ENCODE measurements at places on chromosomes 2 and 18.

GRCh38 chr18:78774741-78775141, 204.9 kb upstream of the SALL3 start:
- no peak for DNase-seq

DNA sequence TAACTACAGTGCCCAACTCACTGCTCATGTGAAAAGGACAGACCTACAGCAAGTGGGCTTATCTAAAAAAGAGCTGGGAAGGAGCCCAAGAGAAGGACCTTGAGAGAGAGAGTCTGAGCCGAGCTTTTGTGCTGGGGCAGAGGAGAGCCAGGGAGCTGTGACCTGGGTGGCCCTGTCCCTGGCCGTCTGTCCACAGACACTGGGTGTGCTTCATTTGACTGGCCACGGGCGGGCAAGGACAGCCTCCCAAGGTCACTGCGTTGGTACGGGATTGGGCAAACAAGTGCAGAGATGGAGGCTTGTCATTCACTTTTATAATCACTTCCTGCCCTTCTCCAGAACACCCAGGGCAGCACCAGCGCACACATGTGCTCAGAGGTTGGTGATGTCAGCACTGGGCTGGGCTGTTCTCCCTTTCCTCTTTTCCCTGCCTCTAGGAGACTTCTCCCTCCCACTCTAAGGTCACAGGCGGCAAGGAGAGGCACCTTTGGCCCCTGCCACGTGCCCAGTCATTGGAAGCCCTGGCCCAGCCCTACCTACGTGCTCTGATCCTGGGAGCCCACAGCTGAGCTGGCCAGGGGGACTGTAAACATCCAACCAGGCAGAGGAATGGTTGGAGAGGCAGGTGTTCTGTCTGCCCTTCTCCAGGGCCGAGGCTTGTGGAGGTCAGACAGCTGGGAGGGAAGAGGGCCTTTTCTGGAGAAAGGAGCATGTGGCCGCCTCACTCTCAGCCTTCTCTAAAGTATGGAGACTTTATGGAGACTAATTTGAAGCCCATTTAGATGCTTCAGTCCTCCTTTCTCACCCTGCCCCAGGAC, 6.4 kb upstream of the PSD4 start:
- DNase-seq = no peak

DNA sequence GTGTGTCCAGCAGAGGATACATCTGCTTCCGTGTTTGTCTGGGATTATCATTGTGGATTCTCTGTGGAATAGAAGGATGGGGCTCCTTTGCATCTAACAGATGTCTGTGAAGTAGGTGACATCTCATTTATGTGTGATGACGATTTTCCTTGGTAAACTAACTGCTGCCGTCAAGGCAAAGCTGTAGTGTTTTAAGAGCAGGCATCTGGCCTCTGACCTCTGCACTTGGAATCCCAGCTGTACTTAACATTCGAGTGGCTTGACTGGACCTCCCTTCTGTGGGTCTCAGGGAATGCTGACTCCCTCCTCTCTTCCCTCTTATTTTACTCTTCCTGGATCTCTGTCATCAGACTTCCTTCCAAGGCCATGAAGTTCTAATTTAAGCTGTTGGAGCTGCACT, 56.4 kb downstream of the DCDC2C start:
- no peak for DNase-seq

DNA sequence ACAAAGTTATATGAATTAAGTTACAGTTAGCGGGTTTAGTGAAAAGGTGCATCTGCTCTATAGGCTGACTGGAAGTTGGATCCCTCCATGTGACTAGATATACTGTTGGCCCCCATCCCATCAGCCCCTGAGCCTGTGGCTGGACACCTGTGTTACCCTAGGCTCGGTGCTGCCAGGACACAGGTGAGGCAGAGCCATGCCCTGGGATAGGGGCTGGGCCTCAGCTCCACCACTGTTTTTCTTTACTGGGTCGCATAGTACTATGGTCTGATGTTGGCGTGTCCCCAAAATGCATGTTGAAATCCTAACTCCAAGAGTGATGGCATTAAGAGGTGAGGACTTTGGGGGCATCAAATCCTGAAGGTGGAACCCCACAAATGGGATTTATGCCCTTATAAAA, 638.6 kb upstream of the ID2 start:
- no peak for DNase-seq

- DNase-seq = peak; percentile 8
Measured at GRCh38 chr18:6482198-6482977, 67.7 kb upstream of the L3MBTL4 start.

DNA sequence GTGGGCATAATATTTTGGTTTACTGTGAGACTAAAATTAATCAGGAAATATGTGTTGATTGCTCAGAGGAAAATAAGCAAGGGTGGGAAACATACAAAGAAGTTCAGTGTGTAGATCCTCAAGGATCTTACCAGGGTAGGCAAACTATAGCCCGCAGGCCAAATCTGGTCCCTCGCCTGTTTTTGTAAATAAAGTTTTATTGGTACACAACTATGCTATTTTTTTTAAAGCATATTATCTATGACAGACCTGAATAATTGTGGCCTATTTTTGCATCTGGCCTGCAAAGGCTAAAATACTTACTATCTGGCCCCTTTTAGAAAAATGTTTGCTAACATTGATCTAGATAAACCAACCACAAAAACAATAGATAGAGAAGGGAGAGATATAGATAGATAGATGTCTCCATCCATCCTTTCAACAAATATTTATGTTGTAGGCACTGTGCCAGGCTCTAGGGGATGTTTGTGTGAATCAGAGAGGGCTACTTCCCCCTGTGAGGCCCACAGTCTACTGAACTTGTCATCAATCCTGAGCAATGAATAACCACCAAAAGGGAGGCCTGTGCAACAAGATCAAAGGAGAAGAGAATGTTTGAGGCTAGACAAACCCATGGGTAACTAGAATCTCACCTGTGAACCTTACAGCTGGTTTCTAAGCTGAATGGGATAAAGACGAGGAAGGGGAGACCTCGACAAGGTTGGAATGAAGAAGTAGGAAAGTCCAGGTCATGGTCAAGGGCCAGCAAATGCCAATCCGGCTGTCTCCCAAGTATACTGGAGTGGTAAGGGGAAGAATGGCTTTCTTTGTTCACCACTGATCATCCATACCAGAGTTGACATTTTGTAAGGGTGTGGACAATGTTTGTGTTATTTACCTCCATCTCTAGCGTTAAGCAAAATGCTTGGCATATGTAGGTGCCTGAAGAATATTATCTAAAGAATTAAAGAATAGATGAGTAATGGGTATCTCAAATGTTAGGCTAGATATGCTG, 23.6 kb downstream of the ALPK2 start:
- peak; percentile 43 for DNase-seq

GRCh38 chr2:206530727-206531126, 87.4 kb downstream of the ADAM23 start:
- no peak for DNase-seq

GRCh38 chr2:88606371-88607030, 20.8 kb downstream of the EIF2AK3 start:
- DNase-seq = no peak

GRCh38 chr18:11850821-11851145, 430 bp upstream of the CHMP1B start:
- DNase-seq = no peak

- no peak for DNase-seq
Measured at GRCh38 chr18:46488471-46489213, 168.4 kb downstream of the LOXHD1 start.

GRCh38 chr2:58137221-58137620, 90.6 kb downstream of the VRK2 start:
- no peak for DNase-seq

DNA sequence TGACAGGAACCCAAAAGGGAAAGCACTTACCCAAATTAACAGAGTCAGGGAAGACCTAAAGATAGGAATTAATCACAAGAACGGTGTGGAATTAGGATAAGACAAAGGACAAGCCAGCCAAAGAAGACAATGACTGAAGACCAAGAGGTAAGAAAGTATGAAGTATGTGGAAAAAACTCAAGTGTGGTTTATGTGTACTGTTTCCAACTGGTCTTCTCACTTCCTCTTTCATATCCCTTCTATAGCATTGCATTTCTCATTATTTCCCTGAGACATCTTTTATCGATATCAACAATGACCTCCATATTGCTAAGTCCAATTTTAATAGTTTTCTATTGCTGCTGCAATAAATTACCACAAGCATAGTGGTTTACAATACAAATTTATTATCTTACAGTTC, 313.5 kb upstream of the SLC39A10 start:
- no peak for DNase-seq

DNA sequence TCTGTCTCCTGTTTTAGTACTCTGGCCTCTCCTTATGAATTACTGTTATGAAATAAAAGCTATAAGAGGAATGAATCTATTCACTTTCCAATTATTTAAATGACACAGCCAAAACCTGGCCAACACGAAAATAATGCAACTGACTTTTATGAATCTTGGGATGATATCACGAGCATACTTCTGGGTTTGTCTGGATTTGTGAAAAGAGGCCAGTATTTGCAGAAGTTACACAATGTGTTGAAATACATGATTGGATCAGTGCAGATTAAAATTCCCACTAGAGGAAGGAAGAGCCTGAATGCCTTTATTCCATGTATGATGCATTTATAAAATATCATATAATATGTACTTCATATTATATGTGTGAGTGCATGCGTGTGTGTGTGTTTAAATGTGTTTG, 418.2 kb downstream of the GRB14 start:
- no peak for DNase-seq

- peak; percentile 83 for DNase-seq
Measured at GRCh38 chr18:45962461-45962860, 4.7 kb downstream of the EPG5 start.

DNA sequence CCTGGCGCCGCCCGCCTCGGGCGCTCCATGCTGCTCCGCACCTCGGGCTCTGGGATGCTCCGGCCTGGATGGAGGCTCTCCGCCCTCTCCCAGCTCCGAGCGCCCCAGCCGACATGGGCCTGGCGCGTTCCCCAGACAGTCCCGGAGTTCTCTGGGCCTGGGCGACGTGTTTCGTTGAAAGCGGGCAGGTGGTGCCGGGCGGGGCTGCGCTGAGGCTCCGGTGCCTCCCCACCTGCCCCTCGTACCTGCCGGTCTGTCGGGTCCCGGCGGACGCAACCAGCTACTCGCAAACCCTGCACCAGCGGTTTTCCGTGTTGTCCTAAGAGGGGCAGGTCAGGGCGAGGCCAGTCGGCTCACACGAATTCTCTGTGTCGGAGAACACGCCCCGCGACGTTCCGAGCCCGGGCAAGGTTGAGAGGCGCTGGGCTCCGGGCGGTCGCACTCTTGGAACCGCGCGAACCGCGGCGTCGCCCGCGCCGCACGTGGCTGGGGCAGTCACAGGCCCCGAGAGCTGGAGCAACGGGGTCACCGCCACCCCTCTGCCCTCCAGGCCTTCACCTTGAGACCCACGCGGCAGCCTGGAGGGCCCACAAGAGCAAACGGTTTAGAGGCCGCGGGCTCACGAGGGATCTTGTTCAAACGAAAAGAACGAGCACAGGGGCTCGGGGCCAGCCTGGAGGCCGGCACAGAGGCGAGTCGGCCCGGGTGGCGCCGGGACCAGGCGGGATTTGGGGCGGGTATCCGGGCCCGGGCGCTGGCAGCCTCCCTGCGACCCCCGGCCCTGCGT, 4.2 kb upstream of the SIX2 start:
- DNase-seq = no peak

DNA sequence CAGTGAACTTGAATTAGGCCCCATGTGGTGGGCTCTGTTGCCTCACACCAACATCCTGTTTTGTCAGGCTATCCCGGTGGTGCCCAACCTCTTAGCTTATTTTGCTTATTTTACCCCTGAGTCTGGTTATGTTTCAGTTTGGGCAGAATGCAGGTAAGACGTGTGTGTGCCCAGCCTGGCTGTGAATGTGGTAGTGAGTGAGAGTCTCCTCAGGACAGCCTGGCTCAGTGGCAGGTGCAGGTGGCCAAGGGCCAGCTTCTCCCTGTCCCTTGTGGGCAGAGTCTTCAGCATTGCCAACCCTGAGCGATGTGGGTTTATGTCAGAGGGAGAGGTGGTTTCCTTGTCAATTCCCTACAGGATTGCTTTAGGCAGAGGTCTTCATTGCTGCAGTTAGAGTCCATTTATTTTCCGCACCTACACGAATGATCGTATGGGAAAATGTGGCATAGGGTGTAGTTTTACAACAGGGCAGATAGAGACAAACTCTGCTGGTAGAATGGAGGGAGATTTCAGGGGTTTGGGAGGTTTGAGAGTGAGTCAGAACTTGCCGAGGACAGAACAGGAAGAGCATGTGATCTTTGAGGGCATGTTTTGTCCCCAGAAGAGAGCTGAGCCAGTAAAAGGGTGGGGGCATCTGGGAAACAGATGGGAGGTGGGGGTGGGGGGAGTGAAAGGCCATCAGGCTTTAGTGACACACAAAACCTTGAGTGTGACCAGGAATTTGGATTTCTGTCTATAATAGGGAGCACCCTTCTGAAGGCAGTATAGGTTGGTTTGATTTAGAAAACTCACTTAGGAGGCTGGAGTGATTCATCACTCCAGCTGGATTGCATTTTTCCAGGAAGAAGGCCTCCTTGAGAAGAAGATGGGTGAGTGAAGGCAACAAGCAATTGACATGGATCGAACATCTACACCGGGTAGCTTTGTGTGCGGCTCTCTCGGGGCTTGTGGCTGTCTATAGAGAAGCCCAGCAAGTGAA, 156.2 kb upstream of the CELF4 start:
- no peak for DNase-seq

GRCh38 chr2:164993287-164994016, 38.1 kb upstream of the SLC38A11 start:
- no peak for DNase-seq

- no peak for DNase-seq
Measured at GRCh38 chr2:233005096-233005495, 8.0 kb downstream of the NGEF start.

DNA sequence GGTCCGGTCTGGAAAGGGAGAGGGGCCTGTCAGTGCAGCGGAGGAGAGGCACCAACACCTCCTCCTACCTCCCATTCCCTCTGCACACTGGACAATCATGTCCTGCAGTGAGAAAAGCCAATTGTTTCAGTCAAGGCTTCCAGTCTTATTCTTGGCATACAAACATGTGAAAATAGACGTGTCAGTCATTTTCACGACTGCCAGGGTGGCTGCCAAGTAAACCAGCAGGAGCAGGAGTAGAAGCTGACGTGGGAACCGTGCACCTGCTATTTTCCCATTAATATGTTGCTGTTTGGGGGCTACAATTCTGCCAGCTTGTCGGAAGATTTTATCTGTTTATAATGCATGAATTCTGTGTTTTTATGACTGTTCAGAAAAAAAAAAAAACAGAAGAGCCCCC, 202.3 kb downstream of the SPP2 start:
- DNase-seq = no peak

DNA sequence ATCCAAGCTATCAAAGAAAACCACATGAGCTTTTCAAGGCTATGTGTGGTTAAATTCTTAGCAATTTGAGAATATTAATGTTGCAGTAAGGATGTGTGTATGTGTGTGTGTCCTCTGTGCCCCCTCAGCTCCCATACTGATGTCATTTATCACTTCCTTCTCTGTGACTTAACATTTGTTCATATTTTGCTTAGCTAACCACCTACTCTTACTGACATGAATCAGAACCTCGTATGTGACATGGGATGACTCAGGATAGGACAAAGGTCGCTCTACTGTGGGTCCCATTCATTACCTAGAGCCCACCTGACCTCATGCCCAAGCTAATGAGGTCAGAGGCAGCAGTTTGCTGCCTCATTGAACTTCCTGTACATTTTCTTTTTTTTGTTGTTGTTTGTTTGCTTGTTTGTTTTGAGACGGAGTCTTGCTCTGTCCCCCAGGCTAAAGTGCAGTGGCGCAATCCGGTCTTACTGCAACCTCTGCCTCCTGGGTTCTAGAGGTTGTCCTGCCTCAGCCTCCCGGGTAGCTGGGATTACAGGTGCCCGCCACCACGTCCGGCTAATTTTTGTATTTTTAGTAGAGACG, 36.3 kb downstream of the MOGAT1 start:
- DNase-seq = no peak
